Cardiac muscle cell (in vitro differentiated cells and primary cell): ENCODE measurements at places on chromosomes 7 and 10. TPM values are rescaled to one million over a fixed set of nuclear protein-coding genes. Genes with fewer than 3 reads are reported as not detected.

DNAAF5 gene
- total RNA-seq = 76.7 and 93.8 TPM in 2 replicates

C10orf67 gene
- total RNA-seq = 0.11 and 0.33 TPM in 2 replicates

DNA sequence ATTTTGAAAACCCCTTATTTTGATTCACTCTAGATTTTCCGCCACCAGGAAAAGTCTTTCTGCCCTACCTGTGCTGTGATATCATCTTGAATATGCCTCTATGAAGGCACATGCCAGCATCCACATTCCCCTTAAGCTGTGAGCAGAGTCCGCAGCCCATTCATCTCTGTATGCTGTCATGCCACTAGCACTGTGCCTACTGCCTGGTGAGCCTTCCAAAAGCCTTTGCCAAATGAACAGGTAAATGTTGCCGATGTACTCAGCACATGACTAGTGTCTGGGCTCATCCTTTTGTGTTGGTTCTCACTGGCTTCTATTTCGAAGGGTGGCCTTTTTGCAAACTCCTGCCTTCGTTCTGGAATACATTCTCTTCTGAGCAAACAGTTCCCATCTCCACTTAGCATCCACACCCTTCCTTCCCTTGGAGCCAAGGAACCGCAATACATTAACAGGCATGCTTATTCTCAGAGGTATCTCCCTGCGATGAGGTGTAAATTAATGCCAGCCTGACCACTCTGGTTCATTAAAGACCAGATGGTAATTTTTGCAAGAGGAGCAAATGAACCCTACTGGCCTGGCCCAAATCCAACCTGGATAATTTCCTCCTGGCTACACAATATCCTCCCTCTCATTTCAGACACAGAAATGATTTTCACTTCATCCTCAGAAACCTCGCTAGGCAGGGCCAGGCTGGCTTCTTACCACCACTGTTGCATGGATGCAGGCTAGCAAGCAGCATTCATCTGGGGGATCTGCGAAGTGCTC is 339.7 kb upstream of the NFE2L3 start:
- H3K27ac ChIP-seq = no peak overlapping the region
- no peaks in the 10 kb centered on the region for H3K4me1 ChIP-seq
- H3K27me3 ChIP-seq = no peaks in the 10 kb centered on the region
- DNase-seq = no peak
- H3K4me3 ChIP-seq = no peak overlapping the region

- DNase-seq = peak; percentile 77
- peaks cover 32% of the 10 kb centered on the region for H3K4me1 ChIP-seq
- no peak overlapping the region for H3K4me3 ChIP-seq
- no peaks in the 10 kb centered on the region for H3K36me3 ChIP-seq
- H3K27ac ChIP-seq = peak overlapping the region; percentile 86
- no peaks in the 10 kb centered on the region for H3K27me3 ChIP-seq
These were observed 33.4 kb downstream of the OGDH start for GRCh38 chr7:44639671-44640321.

DNA sequence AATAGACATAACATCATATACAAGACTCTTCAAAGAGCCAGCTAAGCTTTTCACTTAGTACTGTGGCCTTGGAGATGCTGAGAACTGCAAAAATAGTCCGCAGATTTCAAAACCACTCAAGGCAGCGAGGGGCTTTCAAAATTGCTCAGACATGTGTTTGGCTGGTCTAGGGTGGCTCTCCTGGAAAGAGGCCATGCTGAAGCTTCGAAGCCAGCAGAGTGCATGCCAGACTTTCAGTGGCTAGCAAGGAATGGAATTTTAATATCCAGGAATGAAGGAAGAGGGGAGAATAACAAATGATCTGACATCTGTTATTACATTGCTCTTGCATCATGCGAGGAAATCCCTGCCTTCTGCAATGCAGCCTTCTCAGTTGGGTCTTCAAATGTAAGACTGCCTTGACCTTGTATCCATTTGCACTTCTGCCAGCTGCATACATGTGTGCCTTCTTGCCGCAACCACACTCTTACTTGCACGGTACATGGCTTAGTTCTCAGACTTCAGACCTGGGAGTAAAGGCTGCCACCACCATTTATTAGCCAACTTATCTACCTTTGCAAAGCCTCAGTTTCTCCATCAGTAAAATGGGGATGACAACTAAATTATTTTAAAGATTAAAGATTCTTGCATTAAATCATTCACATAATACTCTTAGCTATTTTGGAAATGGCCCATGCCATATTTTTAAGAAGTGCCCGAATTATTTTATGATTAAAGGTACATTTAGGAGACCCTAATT is 55.9 kb downstream of the ITIH5 start:
- H3K27me3 ChIP-seq = no peaks in the 10 kb centered on the region
- no peaks in the 10 kb centered on the region for H3K36me3 ChIP-seq
- H3K4me3 ChIP-seq = no peak overlapping the region
- H3K4me1 ChIP-seq = no peaks in the 10 kb centered on the region
- no peak for DNase-seq

DNA sequence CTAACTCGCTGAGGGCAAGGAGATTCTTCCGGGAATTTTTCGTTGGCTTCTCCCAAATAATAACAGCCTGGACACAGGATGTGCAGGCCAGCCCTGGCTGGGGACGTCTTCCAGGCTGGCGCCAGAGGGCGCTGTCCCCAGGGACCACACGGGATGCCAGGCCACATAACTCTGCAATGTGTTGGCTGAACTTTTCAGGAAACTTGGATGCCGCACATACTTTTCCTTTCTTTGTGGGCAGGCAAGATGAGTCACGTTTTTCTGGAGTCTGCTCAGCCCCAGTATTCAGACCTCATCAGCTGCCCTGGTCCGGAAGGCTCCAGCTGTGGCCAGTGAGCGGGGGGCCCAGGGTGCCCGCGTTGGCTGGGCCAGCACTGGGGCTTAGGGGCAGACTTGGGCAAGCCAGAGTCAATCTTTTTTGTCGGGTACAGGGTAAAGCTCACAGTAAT is 122.7 kb downstream of the PRKAG2 start:
- DNase-seq = peak; percentile 99
- no peak overlapping the region for H3K4me3 ChIP-seq
- H3K36me3 ChIP-seq = no peaks in the 10 kb centered on the region
- H3K27me3 ChIP-seq = no peaks in the 10 kb centered on the region

- no peaks in the 10 kb centered on the region for H3K36me3 ChIP-seq
- no peak overlapping the region for H3K27ac ChIP-seq
- H3K4me3 ChIP-seq = no peak overlapping the region
- H3K4me1 ChIP-seq = peaks cover 6% of the 10 kb centered on the region
These were observed 53.8 kb upstream of the BET1 start for GRCh38 chr7:94057955-94058354.

- H3K27ac ChIP-seq = peak overlapping the region; percentile 99
- no peak overlapping the region for H3K4me3 ChIP-seq
- no peaks in the 10 kb centered on the region for H3K36me3 ChIP-seq
- DNase-seq = no peak
- no peaks in the 10 kb centered on the region for H3K27me3 ChIP-seq
These were observed 2.7 kb downstream of the SKIDA1 start for GRCh38 chr10:21522631-21523406.

GNG11 gene
- total RNA-seq = 8.4 and 9.6 TPM in 2 replicates

- H3K36me3 ChIP-seq = no peaks in the 10 kb centered on the region
- no peaks in the 10 kb centered on the region for H3K27me3 ChIP-seq
- no peak for DNase-seq
- no peaks in the 10 kb centered on the region for H3K4me1 ChIP-seq
- no peak overlapping the region for H3K27ac ChIP-seq
These were observed 36.4 kb downstream of the CUBN start for GRCh38 chr10:17092986-17093803.

- H3K27me3 ChIP-seq = peaks cover 21% of the 10 kb centered on the region
- no peaks in the 10 kb centered on the region for H3K36me3 ChIP-seq
- DNase-seq = no peak
- no peak overlapping the region for H3K4me3 ChIP-seq
These were observed 1.5 kb downstream of the SFRP5 start for GRCh38 chr10:97770255-97770654.

EVX1 gene
- not detected in 2 replicates for total RNA-seq

- no peak for DNase-seq
- H3K4me1 ChIP-seq = no peaks in the 10 kb centered on the region
- no peak overlapping the region for H3K4me3 ChIP-seq
- peaks cover 9% of the 10 kb centered on the region for H3K27me3 ChIP-seq
- H3K36me3 ChIP-seq = no peaks in the 10 kb centered on the region
- H3K27ac ChIP-seq = no peak overlapping the region
These were observed 80.1 kb upstream of the AUTS2 start for GRCh38 chr7:69517985-69518704.

- DNase-seq = no peak
- H3K4me1 ChIP-seq = no peaks in the 10 kb centered on the region
- no peak overlapping the region for H3K4me3 ChIP-seq
- H3K27me3 ChIP-seq = no peaks in the 10 kb centered on the region
These were observed 337.9 kb downstream of the PTPRN2 start for GRCh38 chr7:158249692-158250091.

SLC13A4 gene
- total RNA-seq = 0.12 and 0.25 TPM in 2 replicates

ELMO1 gene
- total RNA-seq = 5.1 and 9.6 TPM in 2 replicates

FAM25G gene
- total RNA-seq = not detected in 2 replicates

DNA sequence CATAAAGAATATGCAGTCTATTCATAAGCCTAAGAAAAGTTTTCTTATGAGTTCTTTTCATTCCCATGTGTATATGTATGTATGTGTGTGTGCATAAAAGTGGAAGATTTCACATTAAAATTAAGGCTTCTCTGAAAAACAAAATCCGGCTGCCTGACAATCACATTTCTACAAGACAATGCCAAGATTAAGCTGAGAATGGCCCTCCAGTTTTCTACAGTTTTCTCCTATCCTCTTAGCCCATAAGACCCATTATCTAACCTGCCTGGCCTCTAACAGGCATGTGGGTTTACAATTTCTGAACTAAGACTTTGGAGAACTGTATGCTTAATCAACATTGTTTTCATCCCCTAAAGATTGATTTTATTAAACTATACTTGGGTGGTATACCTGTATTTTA is 446.0 kb upstream of the SEMA3A start:
- H3K36me3 ChIP-seq = no peaks in the 10 kb centered on the region
- H3K4me1 ChIP-seq = peaks cover 17% of the 10 kb centered on the region
- H3K27ac ChIP-seq = no peak overlapping the region
- H3K4me3 ChIP-seq = no peak overlapping the region
- no peak for DNase-seq

IDI2 gene
- total RNA-seq = not detected in 2 replicates

DNA sequence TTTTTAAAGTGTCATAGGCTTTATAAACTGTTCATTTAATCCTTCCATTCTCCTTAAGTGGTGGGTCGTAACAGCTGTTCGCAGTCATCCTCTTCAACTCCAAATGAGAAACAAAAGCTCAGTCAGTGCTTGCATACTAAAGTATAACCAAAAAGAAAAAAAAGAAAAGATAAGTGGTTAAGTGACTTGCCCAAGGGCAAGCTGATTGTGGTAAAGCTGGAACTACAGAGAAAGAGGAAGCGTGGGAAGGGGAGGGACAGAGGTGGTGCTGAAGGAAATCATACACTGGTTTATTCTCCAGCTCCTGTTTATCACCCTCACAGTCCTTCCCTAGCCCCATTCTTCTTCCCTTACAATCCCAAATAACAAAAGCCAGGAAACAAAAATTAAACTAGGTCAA is 29.6 kb downstream of the IDE start:
- no peaks in the 10 kb centered on the region for H3K4me1 ChIP-seq
- DNase-seq = no peak
- no peak overlapping the region for H3K4me3 ChIP-seq
- no peaks in the 10 kb centered on the region for H3K27me3 ChIP-seq
- H3K36me3 ChIP-seq = no peaks in the 10 kb centered on the region
- H3K27ac ChIP-seq = no peak overlapping the region

NPC1L1 gene
- 0.21 TPM in 1 of 2 replicates, not detected in the other for total RNA-seq

GRCh38 chr10:98096731-98097130 is 37.7 kb upstream of the R3HCC1L start:
- H3K4me1 ChIP-seq = no peaks in the 10 kb centered on the region
- no peaks in the 10 kb centered on the region for H3K36me3 ChIP-seq
- no peak overlapping the region for H3K4me3 ChIP-seq
- no peak for DNase-seq
- no peaks in the 10 kb centered on the region for H3K27me3 ChIP-seq

GRCh38 chr10:113499806-113500205 is 53.0 kb upstream of the HABP2 start:
- no peaks in the 10 kb centered on the region for H3K27me3 ChIP-seq
- DNase-seq = no peak
- no peak overlapping the region for H3K27ac ChIP-seq
- no peaks in the 10 kb centered on the region for H3K36me3 ChIP-seq

DNA sequence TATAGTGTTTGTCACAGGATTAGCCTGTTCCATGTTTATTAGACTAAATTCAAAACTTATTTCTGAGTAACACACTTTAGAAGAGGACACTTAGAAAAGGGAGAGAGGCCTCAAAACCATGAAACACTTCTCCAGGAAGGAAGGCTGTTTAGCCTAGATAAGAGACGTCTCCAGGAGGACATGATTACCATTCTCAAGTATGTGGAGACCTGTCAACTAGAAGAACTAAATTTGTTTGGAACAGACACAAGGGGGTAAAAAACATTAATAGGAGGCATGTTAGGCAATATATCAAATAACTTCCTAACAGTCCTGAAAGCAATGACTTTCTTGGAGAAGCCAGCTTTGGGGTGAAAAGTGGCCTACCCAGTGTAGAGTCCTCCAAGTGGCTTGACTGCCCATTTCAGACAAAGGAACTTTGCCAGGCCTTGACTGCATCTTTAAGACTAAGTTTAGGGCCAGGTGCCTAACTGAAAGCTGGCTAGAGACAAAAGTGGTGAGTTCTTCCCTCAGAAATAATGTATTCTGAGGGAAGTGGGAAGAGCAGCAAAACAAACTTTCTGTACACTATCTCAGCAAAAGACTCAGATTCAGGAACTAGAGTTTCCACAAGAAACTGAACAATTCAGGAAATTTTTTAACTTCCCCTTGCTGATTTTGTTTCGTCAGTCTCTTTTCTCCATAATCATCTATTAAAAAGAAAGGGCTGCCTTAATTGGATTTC is 11.8 kb downstream of the NCOA4 start:
- DNase-seq = no peak
- H3K27me3 ChIP-seq = no peaks in the 10 kb centered on the region

- H3K27me3 ChIP-seq = no peaks in the 10 kb centered on the region
- DNase-seq = no peak
- no peaks in the 10 kb centered on the region for H3K36me3 ChIP-seq
- no peak overlapping the region for H3K4me3 ChIP-seq
These were observed 377.0 kb downstream of the SEMA3D start for GRCh38 chr7:84809877-84810276.

GRCh38 chr7:132666774-132667172 is 90.5 kb upstream of the PLXNA4 start:
- DNase-seq = no peak
- no peaks in the 10 kb centered on the region for H3K36me3 ChIP-seq
- no peak overlapping the region for H3K4me3 ChIP-seq
- H3K27me3 ChIP-seq = no peaks in the 10 kb centered on the region
- H3K4me1 ChIP-seq = no peaks in the 10 kb centered on the region

ANXA7 gene
- total RNA-seq = 53.9 and 63.8 TPM in 2 replicates

CCDC3 gene
- total RNA-seq = 4.3 and 5.4 TPM in 2 replicates

PSD gene
- total RNA-seq = 19.8 and 24.7 TPM in 2 replicates

DNA sequence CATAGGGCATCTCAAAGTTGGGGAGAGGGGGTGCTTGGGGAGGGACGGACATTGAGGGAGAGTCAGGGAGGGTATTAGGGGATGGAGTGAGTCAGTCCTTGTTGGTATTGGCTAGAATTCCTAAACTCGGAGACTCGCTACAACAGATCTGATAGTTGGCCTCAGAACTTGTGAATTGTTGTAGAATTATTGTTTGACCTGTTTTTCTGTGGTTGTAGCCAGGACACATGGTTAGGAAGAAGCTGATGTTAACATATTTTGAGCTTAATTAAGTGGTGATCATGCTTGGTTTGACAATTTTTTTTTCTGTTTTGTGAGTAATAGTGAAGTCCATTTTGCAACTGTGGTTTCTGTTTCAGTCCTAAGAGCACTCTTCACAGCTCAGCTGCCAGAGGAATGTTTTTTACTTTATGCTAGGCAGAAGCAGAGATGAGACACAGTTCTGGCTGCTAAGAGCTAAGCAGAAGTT is 1190.3 kb upstream of the C7orf33 start:
- no peaks in the 10 kb centered on the region for H3K27me3 ChIP-seq
- no peak overlapping the region for H3K4me3 ChIP-seq
- no peaks in the 10 kb centered on the region for H3K36me3 ChIP-seq
- peak; percentile 69 for DNase-seq
- H3K27ac ChIP-seq = no peak overlapping the region

PHYHIPL gene
- 0.21 TPM in 1 of 2 replicates, not detected in the other for total RNA-seq
